ENCODE measurements at places on chromosomes 6 and 20.

- no peak for DNase-seq
These were observed 75.0 kb downstream of the IBTK start for GRCh38 chr6:82172594-82172993.

- DNase-seq: no peak
These were observed 1686.4 kb downstream of the GRIK2 start for GRCh38 chr6:103079867-103080266.

- no peak for DNase-seq
These were observed 202.9 kb downstream of the ZNF217 start for GRCh38 chr20:53390770-53391169.

DNA sequence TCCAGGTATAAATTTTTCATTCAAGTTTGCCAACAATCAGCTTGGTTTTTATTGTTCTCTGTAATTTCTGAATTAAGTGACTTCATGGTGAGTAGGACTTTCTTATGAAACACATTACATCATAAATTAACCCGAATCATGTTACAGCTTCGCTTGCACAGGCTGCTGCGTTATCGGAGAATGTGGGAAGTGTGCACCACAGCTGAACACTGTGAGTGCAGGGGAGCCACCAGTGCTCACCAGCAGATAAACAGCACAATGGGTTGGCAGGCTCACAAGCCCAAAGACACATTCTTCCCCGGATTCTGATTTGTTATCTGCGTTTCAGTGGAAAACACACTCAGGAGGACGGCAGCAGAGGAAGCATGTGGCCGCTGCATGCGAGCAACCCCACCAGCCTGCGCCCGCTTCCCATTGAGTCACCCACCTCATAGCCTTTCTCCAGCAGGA lies 121.1 kb downstream of the GMDS start:
- DNase-seq: no peak

DNA sequence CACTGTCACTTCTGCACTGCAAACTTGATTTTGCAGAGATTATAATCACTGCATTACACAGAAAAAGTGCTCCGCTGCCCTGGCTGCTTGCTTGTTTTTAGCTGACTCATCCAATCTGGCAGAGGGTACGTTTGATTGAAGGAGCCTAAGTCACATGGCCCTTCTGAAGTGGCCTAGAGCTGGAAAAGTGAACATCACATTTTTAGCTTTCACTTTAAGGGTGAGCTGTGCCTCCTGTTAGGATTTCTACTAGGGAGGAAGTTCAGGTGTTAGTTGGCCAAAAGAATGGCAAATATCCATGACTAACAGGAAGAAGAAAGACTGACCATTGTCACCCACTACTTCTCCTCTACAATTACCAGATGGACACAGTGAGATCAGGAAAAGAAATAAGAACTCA lies 889.1 kb upstream of the MAP3K7 start:
- DNase-seq: no peak

- no peak for DNase-seq
These were observed 64.7 kb upstream of the MTHFD1L start for GRCh38 chr6:150800674-150801314.

- DNase-seq: no peak
These were observed 3.9 kb upstream of the ZBP1 start for GRCh38 chr20:57624124-57624523.
